Cortex of kidney (tissue), 1 donor: ENCODE measurements at places on chromosomes 3 and 15.

DNA sequence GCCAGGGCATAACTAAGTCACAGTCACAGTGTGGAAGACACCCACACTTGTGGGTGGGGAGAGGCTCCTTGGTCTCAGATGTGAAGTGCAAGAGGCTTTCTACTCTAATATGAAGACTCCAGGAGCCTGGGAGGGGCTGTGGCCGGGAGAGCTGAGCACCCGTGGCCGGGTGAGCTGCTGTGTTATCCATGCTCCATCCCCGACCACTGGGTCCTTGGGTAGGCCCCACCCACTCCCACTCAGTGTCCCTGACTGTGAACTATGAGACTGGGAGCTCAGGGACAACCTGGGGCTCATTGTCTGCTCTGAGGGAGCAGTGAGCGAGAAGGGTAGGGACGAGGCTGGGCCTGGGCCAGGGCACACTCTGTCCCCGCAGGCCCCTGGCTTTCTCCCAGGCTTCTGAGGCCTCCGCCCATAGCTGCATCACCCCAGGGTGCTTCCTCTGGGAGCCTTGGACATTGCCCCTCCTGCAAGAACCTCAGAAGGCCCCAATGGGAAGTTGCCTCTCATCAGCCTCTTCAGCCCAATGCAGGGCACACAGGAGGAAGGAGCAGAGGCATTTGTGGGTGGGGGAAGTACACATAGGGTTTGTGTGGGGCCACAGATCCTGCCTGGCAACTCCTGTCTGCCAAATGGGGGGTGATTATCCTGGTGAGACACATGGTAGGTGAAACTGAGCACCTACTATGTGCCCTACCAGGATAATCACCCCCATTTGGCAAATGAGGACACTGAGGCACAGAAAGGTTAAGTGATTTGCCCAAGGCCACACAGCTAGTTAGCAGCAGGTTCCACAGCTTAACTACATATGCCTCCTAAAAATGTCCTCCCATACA is 2.4 kb downstream of the ANPEP start:
- no peak for DNase-seq

DNA sequence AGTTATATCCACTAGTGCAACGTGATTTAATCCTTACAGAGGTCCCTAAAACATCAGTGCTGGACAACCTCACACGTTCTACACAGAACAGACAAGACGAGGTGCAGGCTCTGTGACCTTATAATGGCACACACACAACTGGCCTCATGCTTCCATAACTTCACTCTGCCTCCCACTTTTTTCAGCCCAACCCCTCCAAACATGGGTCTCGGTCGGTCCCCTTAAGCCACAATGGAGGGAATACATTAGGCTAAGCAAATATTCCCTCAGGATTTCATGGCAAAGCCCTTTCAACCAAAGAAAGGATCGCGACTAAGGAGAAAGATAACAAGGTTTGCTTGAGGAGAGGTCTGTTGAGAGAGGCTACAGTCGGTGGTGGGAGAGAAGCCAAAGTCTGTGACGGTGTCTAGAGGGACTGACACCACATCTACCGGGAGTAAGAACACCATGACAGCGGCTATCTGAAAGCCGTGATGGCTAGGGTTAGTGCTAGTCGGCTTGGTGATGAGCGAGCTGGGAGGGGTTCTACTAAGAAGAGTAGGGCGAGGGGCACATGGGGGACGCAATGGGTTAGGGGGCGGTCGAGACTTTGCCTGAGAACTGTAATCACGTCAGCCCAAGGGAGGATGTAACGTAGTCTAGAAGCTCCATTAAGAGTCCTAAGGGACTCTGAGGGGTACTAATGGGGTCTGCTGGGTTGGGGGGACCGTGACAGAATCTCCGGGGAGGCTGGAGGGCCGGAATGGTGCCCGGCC is 1.0 kb downstream of the MYO9A start:
- no peak for DNase-seq

DNA sequence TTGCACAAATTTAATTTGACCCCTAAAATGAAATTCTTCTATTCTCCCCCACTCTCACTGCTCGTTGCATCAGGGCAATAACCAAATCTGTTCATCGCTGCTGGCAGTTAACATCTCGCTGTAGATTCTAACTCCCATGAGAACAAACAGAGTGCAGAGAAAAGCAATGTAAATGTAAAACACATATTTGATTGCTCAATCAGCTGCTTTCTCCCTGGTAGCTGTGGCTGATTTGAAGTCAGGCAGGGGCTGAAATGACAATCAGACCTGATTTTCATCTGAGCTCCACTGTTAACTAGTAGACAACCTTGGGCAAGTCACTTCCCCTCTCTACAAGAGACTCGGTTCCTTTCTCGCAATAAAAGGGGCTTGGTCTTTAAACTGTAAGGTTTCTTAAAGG is 119.8 kb upstream of the CPNE4 start:
- DNase-seq, result no peak

DNA sequence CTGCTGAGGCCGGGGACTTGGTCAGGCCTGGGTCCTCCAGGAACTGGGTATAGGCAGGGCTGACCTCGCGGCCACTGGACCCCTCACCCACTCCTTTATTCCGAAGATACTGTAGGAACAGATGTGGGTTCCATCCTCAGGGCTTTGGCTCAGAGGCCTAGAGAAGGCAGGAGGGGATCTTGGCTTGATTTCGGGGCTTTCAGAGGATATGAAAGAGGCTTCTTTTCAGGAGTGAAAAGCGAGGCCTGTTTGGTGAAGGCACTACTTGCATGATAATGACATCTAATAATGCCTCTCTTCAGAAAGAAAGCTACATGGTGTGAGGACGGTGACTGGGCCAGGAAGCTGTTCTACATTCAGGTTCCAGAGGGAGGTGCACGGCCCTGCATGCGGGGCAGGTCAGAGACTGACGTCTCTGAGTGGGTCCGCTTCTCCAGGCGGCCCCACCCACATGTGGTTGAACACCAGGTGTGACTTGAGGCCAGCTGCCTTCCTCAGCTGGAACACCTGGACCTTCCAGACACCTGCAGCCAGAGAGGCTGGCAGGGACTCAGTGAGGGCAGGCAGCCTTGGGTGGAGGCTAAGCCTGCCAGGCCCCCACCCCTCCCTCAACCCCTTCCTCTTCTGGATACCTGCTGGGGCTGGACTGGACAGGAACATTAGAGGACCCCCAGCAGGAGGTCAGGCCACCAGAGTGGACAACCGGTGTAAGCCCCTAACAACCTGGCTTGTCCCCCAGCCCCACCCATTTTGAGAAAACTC is 31.1 kb upstream of the HHATL start:
- no peak for DNase-seq

DNA sequence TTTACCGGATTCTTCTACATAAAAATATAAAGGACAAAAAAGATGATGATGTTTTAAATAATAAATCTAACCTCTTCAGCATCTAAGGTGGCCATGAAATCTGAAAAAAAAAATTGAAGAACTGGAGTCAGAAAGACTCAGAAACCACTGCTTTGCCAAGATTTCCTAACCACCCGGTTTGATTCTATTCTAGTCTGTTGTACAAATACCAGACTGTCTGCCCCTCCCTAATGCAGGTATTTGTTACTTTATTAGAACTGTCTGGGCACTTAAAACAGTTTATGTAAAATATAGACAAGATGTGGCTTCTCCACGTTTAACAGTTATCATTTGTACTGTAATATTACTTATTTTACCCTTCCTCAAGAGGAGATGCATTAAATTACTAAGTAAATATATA is 48.8 kb downstream of the UACA start:
- no peak for DNase-seq

DNA sequence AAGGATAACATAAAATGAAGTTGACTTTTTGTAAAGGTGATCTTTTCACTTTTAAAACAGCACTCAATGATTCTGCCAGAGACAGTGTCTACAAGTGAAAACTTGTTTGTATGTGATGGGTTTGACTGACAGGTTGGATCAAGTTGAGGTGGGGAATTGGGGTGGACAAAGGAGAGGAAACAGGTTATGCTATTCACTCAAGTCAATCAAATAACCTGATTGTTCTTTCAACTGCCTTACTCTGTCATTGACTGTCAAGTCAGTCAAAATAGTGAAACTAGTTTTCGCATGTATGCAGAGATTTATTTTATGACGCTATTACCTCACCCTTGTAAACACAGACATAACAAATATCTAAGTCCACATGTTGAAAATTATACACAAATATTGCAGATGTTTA is 187.7 kb downstream of the ROBO2 start:
- no peak for DNase-seq

- no peak for DNase-seq
Measured at GRCh38 chr3:61725851-61726333, 164.5 kb downstream of the PTPRG start.

- DNase-seq, result no peak
Measured at GRCh38 chr15:41940441-41940857, 31.9 kb downstream of the EHD4 start.

- DNase-seq, result no peak
Measured at GRCh38 chr3:89059211-89059925, 48.1 kb upstream of the EPHA3 start.
